ENCODE measurements at places on chromosomes 2 and 18.

GRCh38 chr2:129816813-129817574 is 162.5 kb upstream of the RAB6C start:
- DNase-seq, result no peak

- DNase-seq, result no peak
These were observed 72.4 kb upstream of the ATP5MC3 start for GRCh38 chr2:175253871-175254270.

DNA sequence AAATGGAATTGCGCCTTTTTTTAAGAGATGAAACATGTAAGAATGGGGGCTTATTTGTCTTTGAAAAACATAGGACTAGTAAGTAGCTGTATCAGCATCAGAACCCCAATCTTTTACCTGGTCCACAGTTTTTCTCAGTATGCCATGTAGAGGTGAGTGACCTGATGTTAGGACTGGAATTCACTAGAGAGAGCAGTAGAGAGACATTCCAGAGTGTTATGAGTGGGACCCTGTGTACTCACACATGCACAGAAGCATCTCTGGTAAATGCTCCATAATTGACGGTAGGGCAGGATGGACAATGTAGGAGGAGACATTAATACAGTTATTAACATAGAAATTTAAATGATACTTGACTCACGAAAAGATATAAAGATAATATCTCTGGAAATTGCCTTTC is 1.4 kb upstream of the GALNT13 start:
- no peak for DNase-seq

DNA sequence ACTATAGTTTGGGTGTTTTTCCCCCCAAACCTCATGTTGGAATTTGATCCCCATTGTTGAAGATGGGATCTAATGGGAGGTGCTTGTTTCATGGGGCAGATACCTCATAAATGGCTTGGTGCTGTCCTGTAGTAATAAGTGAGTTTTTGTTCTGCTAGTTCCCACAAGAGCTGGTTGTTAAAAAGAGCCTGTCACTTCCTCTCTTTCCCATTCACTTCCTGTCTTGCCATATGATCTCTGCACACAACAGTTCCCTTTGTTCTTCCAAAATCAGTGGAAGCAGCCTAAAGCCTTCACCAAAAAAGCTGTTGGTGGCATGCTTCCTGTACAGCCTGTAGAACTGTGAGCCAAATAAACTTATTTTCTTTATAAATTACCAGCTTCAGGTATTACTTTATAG is 768.2 kb upstream of the VRK2 start:
- no peak for DNase-seq

DNA sequence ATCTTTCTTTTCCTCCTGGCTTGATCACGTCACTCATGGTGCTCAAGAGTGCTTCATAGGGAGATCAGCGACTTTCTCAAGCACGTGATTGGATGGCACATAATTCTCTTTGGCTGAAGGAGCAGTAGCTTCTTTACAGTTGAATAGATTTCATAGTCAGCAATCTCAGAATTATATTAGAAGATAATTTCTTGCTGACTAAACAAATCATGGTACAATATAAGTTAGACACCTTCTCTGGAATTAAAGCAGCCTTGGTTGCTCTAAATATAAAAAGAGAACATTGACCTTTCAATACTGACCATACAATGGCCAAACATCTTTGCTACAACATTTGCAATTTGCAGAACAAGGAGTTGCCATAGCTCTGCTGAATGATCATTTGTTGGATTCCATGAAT is 238.5 kb upstream of the CHST9 start:
- no peak for DNase-seq

- DNase-seq, result no peak
These were observed 749 bp upstream of the PTMA start for GRCh38 chr2:231707625-231707926.

- no peak for DNase-seq
These were observed 301.8 kb downstream of the EXOC6B start for GRCh38 chr2:72524071-72524470.

GRCh38 chr2:2788076-2788475 is 457.0 kb upstream of the MYT1L start:
- DNase-seq, result no peak

GRCh38 chr2:54757500-54757899 is 34.0 kb downstream of the EML6 start:
- DNase-seq, result no peak

DNA sequence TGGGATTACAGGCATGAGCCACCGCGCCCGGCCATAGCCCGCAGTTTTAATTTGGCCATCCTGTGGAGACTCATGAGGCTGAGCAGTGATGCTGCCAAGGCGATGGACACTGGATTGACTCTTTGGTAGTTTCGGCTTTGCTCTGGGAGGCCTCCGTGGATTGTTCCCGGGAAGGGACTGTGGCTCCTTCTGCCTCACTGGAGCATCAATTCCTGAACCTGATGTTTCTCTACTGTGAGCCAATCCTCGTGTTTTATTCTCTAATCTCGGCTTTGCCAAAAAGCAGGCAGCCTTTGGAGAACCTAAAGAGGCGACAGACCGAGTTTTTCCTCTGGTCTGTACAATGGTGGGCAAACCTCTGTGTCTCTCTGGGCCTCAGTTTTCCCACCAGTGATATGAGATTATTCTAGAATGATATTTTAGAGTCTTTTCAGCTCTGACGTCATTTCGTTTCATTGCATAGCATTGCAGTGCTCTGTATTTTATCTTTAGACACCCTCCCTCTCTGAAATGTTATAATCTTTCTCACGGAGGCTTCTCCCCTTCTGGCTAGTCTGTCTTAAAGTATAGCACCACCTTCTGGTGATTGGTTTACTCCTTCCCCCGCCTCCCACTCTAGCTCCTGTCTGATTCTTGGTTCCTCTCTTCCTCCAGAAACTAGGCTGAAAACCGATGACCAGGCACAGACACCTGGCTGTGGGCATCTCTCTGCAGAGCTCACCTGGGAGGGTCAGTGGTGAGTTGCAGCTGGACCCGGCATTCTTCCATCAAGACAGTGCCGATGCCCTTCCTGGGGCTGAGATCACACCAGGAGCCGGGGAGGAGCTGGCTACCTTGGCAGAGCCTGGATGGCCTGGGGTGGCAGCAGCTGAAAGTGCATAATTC is 341.3 kb downstream of the MYCN start:
- no peak for DNase-seq

DNA sequence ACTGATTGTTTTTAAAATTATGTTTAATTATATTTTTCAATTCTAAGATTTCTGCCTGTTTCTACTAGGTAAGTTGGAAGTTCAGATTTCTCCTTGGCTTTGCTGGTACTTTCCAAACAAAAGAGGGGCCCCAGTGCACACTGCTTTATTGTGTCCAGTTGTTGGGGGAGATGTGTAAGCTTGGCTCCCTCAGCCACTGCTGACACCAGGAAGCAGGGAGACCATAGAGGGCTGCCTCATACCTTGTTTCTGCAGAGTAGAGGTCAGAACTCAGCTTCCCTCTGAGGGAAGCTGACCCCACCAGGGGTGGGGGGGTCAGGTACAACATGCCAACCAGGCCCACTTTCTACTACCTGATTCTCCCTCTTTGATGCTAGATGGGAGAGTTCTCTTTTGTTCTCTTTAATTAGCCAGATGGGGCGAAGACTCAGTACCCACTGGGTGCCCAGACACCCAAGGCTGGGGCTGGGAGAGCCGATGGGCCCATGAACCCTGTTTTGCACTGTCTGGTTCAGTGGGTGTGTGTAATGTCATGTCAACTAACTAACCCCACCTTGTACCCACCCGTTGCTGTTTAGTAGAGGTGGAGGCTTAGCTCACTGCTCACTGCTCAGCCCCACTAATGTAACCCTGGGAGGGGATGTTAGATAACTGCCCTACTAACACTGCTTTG is 14.7 kb downstream of the BCL2L11 start:
- no peak for DNase-seq

DNA sequence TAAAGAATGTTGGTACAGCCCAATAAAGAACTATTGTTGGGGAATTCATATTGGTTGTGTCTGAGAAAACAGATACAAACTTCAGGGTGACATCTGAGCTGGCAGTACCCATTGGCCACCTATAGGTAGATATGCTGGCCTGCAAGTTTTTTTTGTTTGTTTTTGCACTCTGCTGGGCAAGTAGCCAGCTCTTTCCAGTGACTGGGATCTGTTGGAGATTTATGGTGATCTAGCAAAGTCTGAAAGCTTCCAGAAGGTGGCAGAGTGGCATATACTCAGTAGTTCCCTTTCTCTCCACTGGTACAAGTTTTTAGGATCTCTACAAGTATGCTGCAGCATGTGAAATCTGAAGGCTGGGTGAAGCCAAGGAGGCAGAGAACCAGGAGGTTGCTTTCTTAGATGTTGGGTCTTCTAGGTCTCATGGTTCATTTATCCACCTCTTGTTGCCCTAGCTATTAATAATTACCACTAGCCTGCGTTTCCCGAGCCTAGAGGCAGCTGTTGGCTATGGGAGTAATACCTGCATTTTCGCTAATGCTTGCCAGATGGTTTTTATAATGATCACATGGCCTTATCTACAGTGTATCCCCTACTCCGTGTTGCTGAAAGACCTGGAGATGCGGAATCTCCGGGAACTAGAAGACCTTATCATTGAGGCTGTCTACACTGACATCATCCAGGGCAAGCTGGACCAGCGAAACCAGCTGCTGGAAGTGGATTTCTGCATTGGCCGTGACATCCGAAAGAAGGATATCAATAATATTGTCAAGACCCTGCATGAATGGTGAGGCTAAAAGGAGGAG is 9.5 kb downstream of the COPS7B start:
- no peak for DNase-seq

- DNase-seq, result no peak
These were observed 4.1 kb downstream of the REG1B start for GRCh38 chr2:79083597-79084251.

- DNase-seq, result no peak
These were observed 81.6 kb upstream of the TMEM17 start for GRCh38 chr2:62587592-62587991.

DNA sequence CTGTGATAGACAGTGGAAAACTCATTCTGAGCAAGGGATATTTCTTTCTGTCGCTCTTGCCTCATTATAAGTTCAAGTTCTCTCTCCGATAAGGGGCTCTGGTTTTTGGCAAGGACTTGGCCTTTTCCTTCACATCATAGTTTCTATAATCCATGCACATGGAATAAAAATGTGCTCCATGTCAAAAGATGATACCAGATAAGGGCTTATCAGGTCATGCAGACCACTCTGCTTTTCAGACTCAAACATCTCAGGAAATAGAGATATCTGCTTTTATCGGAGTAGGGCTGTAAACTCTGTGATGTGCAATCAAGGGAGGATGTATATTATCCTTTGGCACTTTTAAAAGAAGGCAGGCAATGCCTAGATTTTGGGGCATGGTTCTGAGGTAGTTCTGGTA is 45.0 kb upstream of the DARS1 start:
- no peak for DNase-seq

- no peak for DNase-seq
These were observed 19.9 kb downstream of the SNORC start for GRCh38 chr2:232889876-232890401.

DNA sequence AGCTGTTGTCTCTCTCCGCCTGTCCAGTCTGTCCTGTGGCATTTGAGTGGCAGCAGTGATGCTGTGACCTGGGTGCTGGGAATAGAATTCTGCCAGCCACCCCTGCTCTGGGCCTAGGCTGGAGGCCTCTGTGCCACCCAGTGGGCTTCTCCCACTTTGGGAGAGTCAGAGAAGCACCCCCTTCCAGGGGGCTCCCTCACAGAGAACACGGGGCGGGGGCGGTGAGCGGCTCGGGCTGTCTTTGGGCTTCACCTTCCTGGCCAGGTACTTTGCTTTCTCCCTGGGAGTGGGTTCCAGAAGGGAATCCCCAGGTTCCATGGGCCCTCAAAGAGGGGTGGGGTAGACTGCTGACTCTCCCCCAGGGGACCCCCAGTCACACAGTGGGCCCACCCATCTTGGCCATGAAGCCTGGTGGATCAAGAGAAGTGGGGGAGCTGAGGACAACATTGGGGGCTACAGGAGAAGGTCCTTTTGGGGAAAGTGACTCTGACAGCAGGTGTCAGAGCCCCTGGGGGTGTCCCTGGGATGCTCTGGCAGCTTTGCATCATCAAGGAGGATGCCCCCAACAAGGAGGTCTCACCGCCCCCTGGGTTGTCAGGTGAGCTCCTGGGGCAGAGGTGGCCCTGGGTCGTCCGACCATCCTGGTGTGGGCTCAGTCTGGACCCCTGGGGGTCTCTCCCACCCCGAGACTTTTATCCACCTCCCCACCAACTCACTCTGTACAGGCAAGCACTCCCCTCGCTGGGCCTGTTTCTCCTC is 18.8 kb upstream of the BOK start:
- DNase-seq, result no peak

- DNase-seq, result no peak
These were observed 161.8 kb downstream of the SOCS6 start for GRCh38 chr18:70450426-70451253.

GRCh38 chr2:22078701-22079100 is 954.9 kb downstream of the TDRD15 start:
- no peak for DNase-seq

DNA sequence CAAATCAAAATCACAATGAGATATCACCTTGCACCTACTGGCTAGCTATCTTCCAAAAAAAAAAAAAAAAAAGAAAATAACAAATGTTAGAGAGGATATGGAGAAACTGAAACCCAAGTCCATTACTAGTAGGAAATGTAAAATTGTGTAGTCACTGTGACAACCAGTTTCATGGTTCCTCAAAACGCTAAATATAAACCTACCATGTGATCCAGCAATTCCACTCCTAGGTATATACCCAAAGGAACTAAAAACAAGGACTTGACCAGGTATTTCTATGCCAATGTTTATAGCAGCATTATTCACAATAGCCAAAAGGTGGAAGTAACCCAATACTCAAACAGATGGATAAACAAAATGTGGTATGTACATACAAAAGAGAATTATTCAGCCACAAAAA is 11.7 kb upstream of the SCRN3 start:
- DNase-seq, result no peak

GRCh38 chr2:77270433-77270832 is 251.7 kb downstream of the LRRTM4 start:
- DNase-seq, result no peak

DNA sequence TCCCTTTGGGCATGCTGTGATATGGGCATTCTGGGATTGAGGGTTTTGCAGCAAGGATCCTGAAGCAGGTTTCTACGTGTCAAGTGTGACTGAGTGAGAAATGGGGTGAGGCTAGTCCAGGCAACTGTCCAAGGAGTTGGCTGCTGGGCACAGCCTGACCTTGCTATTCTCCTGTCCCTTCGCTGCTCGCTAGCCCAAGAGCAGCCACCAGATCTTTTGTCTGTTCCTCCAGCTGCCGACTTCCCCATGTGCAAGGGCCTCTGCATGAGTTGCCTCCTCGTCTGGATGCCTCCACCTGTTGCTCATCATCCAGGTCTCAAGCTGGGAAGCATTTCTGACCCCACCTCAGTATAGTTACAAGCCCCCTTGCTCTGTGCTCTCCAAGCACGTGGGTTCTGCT is 71.1 kb downstream of the DYSF start:
- DNase-seq, result no peak

DNA sequence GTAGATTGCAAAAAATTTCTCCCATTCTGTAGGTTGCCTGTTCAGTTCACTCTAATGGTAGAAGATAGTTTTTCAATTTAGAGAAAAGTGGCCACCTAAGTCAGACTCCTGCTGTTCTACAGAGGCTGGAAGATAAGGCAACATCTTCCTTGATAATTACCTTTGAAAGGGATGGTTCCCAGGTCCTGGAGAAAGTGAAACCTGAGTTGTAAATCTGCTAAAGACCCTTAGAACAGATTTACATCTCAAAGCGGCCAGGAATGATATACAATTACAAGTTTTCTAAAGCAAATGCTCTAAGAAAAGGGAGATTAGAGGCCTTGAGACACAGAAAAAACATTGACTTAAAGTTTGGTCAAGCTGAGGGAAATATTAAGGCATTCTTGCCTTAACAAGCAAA is 1350.2 kb upstream of the FAM98A start:
- DNase-seq, result no peak
